Stimulated activated CD4-positive, alpha-beta T cell treated with anti-CD3 and anti-CD28 coated beads, Interleukin-1b, Interleukin-23, amount 100 ng/mL, for 24 hours (primary cell): ENCODE measurements at places on chromosomes 1 and 21.

DNA sequence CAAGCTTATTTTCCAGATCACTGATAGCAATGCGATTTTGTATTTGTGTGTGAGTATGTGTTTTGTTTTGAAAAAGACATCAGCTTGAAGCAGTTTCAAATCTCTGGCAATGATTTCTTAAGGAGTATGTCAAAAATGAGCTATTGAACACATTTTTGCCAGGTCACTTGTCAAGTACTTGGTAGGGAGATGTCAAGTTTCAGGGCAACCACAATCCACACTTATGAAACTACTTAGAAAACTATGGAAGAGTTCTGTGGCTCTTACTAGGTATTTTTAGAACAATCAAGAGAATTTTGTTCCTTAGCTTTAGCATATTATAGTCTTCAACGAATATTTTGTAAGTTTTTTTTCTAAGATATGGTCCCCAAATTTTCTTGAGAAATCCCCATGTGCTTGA, 318.8 kb upstream of the ZRANB2 start:
- no peak for DNase-seq

DNA sequence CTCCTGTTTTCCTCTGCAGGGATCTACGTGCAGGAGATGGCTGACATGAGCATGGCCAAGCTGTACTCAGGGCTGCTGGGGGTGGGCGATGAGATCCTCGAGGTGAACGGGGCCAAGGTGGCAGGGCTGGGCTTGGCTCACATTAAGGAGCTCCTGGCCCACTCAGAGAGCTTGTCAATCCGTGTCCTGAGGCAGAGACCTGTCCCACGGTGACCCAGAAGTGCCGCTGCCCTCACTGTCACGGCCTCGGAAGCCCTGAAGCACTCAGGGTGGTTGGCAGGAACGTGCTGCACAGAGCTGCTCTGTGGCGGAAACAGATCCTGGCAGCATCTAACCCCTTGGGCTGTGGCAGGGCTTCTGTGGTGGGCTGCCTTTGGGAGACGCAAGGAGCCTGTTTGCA, 37.6 kb downstream of the KIAA1614 start:
- no peak for DNase-seq

DNA sequence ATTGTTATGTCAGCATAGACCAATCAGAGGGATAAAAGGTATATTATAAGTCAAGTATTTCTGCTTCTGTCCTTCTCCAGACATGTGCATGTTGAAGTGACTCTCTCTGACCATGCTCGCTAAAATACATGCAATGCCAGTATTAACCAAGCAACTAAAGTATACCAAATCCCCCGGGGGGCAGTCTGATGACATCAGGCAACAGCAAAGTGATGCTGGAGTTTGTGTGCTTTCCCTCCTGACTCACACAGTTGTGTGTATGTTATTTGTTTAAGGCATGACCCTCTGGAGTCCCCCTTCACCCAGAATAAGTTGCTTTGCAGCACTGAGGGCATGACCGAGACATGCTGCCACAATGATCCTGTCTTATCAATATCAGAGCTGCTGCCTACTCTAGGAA, 2.1 kb downstream of the BRINP2 start:
- no peak for DNase-seq

GRCh38 chr1:63343922-63344321, 21.6 kb downstream of the FOXD3 start:
- no peak for DNase-seq

DNA sequence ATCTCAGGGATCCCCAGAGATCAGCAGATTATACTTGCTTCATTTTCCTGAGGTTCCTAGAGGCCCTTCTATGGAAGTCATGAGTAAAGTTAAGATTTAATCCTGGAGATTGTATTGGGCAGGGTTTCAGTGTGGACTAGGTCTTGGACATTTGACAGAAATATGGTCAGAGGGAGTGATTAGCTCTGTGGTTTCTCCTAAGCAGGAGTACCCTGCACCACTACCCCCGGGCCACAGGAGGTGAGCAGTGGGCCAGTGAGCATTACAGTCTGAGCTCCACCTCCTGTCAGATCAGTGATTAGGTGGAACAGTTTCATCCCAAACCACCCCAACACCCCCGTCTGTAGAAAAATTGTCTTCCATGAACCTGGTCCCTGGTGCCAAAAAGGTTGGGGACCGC, 43.2 kb downstream of the PHACTR4 start:
- DNase-seq = no peak

DNA sequence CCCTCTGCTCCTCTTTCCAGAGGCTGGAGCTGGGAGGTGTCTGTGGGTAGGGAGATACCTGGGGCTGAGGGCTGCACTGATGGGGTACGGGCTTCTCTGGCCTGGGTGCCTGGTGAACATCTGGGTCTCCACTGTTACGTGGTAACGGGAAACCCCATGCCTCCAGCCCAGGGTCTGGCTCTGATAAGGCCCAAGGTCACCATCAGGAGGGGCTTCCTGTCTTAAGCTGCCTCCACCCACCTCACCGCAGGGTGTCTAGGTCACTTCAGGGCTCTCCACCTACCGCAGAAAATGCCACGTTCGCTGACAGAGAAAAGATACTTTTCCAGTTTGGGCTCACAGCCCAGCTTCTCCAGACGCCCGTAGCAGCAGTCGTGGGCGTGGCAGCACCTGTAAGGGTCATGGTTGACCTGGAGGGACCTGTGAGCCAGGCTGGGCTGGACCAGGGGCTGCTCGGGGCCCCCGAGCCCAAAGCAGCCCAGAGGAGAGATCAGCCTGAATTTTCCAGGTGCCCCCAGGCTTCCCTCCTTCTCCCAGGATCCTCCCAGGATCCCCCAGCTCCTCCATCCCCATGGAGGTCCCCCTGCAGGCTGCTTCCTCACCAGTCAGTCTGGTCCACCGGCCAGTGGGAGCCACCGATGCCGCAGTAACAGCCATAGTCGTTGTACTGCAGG, 1.3 kb downstream of the PLA2G2E start:
- no peak for DNase-seq

GRCh38 chr21:36542312-36543101, 62.6 kb upstream of the CLDN14 start:
- no peak for DNase-seq

DNA sequence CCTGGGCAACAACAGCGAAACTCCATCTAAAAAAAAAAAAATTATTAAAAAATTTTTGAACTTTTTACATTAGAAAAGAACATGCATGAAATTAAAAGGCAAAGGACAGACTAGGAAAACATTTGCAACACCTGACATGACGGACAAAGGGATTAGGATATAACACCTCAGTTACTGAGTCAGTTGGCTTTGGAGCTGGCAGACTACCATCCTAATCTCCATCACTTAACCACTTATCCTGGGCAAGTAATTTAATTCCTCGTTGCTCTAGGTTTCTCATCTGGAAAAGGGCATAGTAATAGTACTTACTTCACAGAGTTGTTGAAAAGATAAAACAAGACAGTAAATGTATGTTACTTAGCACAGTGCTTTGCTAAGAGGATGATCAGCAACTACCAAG, 11.9 kb downstream of the HECTD3 start:
- no peak for DNase-seq

- DNase-seq = no peak
Measured at GRCh38 chr1:8477166-8477982, 159.5 kb downstream of the SLC45A1 start.

GRCh38 chr1:23865543-23865930, 2.6 kb downstream of the FUCA1 start:
- DNase-seq = no peak

- no peak for DNase-seq
Measured at GRCh38 chr1:107820801-107821200, 144.2 kb downstream of the VAV3 start.

DNA sequence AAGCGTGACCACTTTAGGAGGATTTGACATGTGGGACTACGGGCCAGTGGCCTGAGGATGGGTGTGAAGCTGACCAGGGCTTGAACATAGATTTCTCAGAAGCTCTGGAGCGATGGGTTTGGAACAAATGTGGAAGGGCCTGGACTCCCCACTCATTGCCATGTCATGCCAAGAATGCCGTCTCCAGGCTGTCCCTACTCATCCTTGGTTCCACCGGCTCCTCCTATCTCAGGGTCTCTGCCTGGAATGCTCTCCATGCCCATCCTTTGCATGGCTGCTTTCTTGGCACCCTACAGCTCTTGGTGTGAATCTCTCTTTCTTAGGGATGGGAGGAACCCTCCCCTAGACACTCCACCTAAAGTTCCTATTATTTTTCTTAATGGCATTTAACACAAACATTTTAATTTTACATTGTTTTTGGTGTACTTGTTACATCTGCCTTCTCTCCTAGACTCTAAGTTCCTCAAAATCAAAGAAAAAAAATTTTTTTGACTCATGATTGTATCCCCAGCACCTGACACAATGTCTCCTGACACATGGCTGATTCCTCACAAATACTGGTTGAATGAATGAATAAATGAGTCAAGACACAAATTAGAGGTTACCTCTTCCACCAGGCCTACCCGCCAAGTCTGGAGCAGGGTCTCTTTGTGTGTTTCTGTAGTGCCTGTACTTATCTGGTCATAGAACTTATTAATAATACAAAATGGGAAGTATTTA, 114.5 kb downstream of the OMA1 start:
- no peak for DNase-seq

DNA sequence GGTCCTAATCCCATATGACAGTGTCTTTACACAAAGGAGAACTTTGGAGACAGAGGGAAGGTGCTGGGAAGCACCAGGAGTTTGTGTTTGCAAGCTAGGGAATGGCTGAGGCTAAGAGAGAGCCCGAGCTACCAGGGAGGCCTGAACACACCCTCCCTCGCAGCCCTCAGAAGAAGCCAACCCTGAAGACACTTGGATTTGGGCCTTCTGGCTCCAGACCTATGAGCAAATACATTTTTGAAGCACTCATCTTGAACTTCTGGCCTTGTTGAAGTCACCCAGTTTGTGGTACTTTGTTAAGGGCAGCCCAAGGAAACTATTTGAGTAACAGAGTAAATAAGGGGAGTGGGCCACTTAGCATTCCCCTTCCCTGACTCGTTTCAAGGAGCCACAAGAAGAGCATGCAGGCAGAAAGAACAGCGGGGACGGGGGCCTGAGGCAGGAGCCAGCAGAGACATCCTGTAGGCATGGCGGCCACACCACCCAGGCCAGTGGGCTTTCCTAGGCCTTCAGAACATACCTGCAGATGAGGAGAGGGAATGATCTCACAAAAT, 13.2 kb upstream of the QSOX1 start:
- DNase-seq = no peak

DNA sequence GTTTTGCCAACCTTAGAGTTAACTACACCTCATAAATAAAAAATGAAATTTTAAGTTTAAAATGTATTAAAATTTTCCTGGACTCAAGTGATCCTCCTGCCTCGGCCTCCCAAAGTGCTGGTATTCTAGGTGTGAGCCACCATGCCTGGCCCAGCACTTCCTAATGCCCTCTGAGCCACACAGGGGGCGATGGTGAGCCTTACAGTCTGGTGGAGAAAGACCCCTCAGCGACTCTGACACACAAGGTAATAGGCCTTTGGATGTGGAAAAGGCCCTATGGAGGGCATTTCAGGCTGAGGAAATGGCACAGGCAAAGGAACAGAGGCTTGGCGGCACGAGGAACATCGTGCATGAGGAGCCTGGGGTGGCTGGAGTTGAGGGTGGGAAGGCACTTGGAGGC, 6.7 kb downstream of the CITED4 start:
- DNase-seq = no peak

- no peak for DNase-seq
Measured at GRCh38 chr1:53644909-53645689, 93.9 kb downstream of the GLIS1 start.

GRCh38 chr1:26320896-26321295, 3.1 kb downstream of the CD52 start:
- DNase-seq = no peak

- no peak for DNase-seq
Measured at GRCh38 chr1:234616644-234617043, 6.7 kb upstream of the IRF2BP2 start.

DNA sequence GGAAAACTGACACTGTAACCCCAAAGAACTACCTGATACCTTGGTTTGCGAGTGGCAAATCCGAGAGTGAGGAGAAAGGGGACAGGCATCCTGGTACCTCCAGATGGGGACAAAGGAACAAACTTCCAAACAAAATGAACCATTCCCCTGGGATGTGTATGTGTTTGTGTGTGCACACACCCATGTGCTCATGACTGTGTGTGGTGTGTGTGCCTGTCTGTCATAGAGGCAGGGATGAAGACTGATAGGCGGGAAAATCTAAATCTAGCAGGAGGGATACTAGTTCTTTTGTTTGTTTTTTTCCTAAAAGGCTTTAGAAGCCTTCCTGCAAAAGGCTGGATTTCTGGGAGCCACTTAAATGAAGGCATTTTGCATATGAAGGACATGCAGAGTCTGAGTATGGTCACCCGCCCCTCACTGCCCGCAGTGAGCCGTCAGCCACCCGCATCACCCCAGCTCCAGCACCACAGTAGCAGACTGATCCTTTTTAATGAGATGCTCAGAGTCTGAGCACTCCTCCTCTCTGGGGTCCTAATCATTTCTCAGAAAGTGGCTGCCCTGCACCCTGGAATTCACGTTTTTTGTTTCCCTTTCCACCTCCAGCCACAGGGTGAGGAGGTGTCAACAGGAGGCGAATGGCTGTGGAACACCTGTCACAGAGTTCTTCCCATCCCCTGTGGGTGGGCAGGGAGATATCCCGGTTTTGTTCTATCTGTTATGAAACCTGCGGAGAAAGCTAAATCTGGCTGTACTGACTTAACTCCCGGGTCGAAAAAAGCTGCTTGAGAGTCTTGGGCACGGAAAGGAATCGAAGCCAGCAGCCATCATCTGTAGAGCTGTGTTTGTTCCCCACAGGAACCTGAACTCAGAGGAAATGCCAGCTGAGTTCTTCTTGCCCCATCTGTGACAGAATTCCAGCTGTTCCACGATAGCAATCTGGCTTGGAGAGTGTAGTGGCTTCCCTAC, 34.9 kb downstream of the UTP25 start:
- no peak for DNase-seq

- DNase-seq = no peak
Measured at GRCh38 chr1:1042835-1043234, 22.9 kb downstream of the AGRN start.

DNA sequence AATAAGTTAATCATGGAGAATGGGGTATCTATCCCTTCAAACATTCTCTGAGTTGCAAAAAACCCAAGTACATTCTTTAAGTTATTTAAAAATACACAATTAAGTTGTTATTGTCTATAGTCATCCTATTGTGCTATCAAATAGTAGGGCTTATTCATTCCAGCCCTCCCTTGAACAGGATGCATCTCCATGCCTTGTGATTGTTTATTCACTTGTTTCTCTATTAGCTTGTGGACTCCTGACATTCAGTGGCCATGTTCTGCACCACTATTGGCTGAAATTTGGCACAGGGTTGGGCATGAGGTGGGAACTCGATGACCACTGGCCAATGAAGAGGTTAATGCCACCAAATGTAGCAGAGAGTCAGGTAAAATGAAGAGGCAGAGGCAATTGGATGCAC, 272.8 kb downstream of the TNR start:
- no peak for DNase-seq

- no peak for DNase-seq
Measured at GRCh38 chr1:94648225-94649007, 106.9 kb upstream of the F3 start.
